ENCODE measurements at places on chromosomes 7 and 10. TPM values are rescaled to one million over a fixed set of nuclear protein-coding genes. Genes with fewer than 3 reads are reported as not detected.

DNA sequence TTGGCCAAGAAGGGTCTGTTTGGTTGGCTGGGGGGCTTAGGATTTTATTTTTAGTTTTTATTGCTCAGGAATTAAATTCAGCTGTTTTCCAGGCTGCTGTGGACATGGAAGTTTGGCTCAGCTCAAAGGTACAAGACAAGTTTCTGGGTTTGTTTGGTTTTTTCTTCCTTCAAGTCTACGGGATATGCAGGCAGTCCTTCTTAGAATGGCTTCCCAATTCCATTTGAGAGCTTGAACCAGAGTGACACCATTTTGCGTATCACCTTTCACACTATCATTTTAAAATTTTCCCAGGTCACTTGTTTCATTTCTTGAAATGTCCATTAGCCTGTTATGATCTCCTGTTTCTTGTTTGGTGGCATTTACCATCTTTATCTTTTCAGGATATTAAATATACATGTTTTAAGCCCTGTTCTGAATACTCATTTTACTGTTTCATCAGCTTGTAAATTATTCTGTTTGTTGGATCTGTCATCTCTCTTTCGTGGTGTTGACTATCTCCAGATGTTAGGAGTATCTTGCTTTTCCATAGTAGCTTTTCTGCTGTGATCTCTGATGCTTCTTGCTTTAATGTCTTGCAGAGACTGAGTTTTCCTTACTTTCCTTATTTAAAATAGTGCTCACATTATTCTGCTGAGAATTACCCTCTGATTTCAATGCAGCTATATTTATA, 9.4 kb upstream of the TMEM168 start:
- no peak overlapping the region for H3K27ac ChIP-seq
- no peaks in the 10 kb centered on the region for H3K27me3 ChIP-seq
- H3K4me1 ChIP-seq, result no peaks in the 10 kb centered on the region

GRCh38 chr7:133255486-133255885, 2.6 kb downstream of the EXOC4 start:
- no peak overlapping the region for H3K4me3 ChIP-seq
- H3K27me3 ChIP-seq, result no peaks in the 10 kb centered on the region
- H3K27ac ChIP-seq, result no peak overlapping the region
- no peak for DNase-seq
- peaks cover 19% of the 10 kb centered on the region for H3K4me1 ChIP-seq

- peak overlapping the region; percentile 82 for H3K27ac ChIP-seq
- H3K27me3 ChIP-seq, result no peaks in the 10 kb centered on the region
- H3K4me3 ChIP-seq, result no peak overlapping the region
- peaks cover 36% of the 10 kb centered on the region for H3K4me1 ChIP-seq
- H3K36me3 ChIP-seq, result no peaks in the 10 kb centered on the region
Observed at GRCh38 chr10:103872137-103872931, 17.0 kb upstream of the SH3PXD2A start.

DNA sequence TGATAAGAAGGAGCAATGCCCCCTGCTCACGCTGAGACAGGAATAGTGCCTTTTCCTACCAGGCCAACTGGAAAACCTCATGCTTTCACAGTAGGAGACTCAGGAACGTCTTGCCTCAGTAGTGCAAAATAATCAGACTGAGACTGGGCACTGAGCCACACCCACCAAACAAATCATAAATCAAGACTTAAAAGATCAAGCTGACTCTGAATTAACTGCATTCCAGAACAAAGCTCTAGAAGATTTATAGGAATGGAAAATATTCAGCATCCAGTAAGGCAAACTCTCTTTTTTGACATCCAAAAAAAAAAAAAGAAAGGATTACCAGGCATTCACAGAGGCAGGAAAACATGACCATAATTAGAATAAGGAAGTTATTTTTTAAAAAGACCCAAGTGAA, 30.5 kb upstream of the SLC18A3 start:
- DNase-seq, result no peak
- H3K36me3 ChIP-seq, result no peaks in the 10 kb centered on the region
- no peak overlapping the region for H3K27ac ChIP-seq
- no peaks in the 10 kb centered on the region for H3K27me3 ChIP-seq
- H3K4me3 ChIP-seq, result no peak overlapping the region

GRCh38 chr7:140261522-140261921, 84.7 kb upstream of the KDM7A start:
- no peak overlapping the region for H3K4me3 ChIP-seq
- H3K27me3 ChIP-seq, result no peaks in the 10 kb centered on the region
- no peak overlapping the region for H3K27ac ChIP-seq
- DNase-seq, result no peak

DNA sequence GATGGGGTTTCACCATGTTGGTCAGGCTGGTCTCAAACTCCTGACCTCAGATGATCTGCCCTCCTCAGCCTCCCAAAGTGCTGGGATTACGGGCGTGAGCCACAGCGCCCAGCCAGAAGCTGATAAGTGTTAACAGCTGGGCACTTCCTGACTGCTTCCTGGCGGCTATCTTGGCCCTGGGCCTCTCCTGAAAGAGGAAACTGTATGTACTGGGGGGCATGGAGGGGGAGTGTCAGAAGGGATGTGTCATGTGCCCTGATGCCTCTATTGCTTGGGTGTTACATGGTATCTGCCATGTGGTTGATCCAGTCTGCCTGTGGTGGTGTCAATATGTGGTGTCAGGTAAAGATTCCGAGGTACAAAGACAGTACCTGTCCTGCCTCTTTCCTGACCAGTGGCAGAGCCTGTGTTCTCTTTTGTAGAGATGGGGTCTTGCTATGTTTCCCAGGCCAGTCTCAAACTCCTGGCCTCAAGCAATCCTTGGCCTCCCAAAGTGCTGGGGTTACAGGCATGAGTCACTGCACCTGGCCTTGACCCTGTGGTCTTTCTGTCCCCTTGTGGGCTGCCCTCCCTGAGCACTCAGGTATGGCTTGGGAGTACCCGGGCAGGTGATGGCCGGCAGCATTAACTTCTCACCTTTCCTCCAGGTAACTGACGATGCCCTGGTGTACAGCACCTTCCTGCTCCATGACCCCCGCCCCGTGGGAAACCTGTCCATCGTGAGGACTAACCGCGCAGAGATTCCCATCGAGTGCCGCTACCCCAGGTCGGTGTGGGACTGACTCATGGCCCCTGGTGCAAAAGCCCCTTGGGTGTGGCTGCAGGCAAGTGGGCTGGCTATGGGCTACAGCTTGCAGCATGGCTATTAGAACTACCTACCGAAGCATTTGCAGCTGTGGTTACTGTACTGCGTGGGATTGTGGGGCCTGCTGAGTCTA, 4.4 kb downstream of the ZP3 start:
- H3K4me1 ChIP-seq, result peaks cover 14% of the 10 kb centered on the region
- H3K36me3 ChIP-seq, result no peaks in the 10 kb centered on the region
- H3K4me3 ChIP-seq, result no peak overlapping the region
- H3K27me3 ChIP-seq, result no peaks in the 10 kb centered on the region
- no peak for DNase-seq
- no peak overlapping the region for H3K27ac ChIP-seq

Gene LRRC4
- 0.39 TPM for total RNA-seq

Gene CALML3
- not detected for total RNA-seq

DNA sequence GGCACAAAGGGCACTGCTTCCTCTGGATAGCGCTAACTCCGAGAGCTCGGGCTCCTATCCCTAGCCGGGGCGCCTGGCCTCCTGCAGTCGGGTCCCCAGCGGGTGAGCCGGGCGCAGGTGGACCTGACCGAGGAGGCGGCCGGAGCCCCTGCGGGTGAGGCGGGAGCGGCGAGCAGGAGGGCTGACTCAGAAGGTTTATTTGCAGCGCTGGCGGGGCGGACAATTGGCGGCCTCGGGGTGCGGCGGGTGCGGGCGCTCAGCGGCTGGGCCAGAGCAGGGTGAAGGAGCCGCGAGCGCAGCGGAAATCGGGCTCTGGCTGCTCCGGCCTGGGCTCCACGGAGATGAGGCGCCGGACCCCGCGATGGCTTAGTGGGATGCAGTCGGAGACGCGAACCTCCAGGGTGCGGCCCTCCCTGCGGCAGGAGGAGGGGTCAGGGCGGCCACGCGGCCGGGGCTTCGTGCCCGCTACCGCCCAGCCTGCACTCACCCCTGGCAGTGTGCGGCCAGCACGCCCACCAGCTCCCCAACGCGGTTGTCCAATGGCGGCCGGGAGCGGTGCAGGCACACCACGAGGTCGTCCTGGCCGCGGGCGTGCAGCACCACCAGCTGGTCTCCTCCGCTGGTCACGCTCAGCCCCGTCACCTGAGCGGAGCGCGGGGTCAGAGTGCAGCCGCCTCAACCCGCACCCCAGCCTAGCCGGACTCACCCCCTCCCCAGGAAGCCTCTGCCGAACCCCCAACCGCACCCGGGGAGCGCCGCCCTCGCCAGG, 16.1 kb downstream of the MYO1G start:
- no peak for DNase-seq
- H3K27me3 ChIP-seq, result no peaks in the 10 kb centered on the region
- no peaks in the 10 kb centered on the region for H3K36me3 ChIP-seq
- H3K27ac ChIP-seq, result no peak overlapping the region
- H3K4me1 ChIP-seq, result peaks cover 21% of the 10 kb centered on the region
